ENCODE measurements at places on chromosomes 16 and 17. TPM values are rescaled to one million over a fixed set of nuclear protein-coding genes. Genes with fewer than 3 reads are reported as not detected.

- no peak for DNase-seq
These were observed 223.5 kb downstream of the SPECC1 start for GRCh38 chr17:20232611-20233010.

DNA sequence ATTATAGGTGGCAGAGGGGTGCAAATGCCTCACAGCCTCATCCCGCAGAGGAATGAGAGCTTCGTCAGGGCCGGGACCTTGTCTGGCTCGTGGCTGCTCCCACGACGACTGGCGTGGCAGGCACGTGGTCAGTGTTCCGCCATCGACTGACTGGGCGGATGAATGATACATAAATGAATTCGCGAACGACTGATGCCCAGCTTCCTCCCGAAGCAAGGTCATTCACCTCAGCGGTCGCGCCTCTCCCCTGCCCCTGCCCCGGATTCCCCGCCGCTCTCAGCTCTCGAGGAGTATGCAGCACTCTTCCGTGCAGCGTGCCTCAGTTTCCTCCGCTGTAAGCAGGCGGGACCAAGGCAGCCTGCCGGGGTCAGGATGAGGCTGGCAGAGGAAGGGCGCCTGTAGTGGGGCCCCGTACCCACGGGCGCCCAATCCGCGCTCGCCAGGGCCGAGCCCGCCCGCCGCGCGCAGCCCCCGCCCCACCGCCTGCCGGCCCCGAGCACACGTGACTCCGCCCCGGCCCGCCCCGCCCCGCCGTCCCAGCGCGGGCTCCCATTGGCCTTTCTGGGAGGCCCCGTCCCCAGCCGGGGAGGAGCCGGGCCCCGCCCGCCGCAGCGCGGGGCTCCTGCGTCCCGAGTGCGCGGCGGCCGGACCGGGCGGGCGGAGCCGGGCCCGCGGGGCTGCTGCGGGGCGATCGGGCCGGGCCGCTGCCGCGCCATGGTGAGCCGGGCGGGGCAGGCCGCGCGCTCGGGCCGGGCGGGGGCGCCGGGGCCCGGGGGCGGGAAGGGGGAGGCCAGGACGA is at the start of gene SNN:
Gene SNN, plus strand, starts transcription at position 632 of the 799 bp plus-strand sequence. CDS start 7,605 bp downstream, outside the sequence.
- peak; percentile 93 for DNase-seq

GRCh38 chr16:72500545-72500944 is 328.6 kb upstream of the PMFBP1 start:
- DNase-seq = no peak

The SERPINF2 gene
- total RNA-seq = 0.86 TPM

DNA sequence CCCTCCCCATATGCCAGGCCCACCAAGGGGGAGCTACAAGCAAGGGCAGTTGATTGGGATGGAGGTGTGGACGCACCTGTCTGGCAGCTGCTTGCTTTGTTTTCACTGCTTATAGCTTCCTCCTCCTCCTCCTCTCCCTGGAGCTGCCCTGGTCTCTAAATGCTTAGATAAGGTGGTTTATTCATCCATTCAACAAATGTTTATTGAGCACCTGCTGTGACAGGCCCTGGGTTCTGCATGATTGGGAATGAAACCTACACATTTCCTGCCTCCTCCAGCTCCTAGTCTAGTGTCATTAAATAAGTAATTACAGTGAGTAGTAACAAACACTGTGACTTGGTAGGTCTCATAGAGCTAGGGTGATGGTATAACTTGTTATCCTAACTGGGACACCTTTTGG is 17.4 kb upstream of the MAP3K14 start:
- DNase-seq = peak; percentile 84

The FOXO3B gene
- 10.7 TPM for total RNA-seq

GRCh38 chr17:11094331-11094730 is 146.7 kb upstream of the SHISA6 start:
- DNase-seq = no peak

- DNase-seq = peak; percentile 54
These were observed 35.1 kb downstream of the MFSD11 start for GRCh38 chr17:76772842-76773525.

- no peak for DNase-seq
These were observed 138.8 kb downstream of the CCDC182 start for GRCh38 chr17:57606111-57606875.

All from endodermal cell (in vitro differentiated cells).